ENCODE measurements at places on chromosomes 16 and 17. TPM values are rescaled to one million over a fixed set of nuclear protein-coding genes. Genes with fewer than 3 reads are reported as not detected.
A peak's percentile ranks its signal among the peaks of the same experiment; 100 is the strongest.

DNA sequence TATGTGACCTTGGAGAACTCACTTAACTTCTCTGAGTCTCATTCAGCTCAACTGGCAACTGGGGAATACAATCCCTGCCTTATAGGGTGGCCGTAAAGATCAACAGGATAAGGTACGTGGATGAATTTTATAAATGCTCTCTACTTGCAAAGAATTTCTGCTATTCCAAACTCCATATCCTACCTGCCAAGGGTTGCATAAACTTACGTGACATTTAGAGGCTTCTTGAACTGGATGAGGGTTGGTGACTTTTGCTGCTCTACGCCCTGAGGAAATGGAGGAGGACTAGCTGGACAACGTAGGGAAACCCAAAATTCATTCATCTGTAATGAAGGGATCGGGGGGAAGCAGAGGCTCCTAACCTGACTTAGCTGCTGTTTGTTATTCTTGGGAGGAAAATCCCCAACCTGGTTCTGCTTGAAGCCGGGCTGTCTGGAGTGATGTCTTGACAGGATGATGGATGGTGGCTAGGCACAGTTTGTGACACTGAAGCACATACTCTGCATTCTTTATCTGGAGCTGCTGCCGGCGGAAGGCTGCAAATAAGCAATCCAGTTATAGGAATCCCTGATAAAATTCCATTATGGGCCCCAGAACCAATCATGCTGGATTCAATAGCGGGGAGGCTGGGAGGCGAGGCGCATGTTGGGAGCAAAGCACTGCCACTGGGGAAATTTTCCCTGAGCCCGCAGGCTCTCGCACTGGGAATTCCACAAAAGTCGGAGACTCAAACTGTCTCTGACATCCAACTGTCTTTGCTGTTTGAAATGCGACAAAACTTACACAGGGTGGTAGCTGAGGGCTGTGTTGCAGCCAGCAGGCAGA, 94.7 kb upstream of the SDK2 start:
- DNase-seq = no peak

DNA sequence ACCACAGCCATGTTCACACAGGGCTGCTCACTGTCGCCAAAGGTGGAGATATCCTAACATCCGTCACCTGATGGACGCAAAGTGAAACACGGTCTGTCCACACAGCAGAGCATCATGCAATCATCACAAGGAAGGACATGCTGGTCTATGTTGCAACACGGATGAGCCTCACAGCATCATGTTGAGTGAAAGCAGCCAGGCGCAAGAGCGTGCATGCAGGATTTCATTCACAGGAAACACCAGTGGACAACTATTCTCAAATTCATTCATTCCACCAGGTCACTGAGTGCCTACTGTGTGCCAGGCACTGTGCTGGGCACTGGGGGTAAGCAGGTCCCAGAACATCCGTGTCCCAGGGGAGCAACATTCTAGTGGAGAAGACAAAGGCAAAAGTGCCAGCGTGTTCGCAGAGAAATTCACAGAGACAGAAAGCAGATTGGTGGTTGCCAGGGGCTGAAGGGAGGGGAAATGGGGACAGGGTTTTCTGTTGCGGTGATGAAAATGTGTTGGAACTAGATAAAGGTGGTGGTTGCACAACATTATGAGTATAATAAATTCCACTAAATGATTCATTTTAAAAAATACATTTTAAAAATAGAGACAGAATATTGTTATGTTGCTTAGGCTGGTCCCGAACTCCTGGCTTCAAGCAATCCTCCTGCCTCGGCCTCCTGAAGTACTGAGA, 22.7 kb upstream of the KCNJ12 start:
- no peak for DNase-seq

DNA sequence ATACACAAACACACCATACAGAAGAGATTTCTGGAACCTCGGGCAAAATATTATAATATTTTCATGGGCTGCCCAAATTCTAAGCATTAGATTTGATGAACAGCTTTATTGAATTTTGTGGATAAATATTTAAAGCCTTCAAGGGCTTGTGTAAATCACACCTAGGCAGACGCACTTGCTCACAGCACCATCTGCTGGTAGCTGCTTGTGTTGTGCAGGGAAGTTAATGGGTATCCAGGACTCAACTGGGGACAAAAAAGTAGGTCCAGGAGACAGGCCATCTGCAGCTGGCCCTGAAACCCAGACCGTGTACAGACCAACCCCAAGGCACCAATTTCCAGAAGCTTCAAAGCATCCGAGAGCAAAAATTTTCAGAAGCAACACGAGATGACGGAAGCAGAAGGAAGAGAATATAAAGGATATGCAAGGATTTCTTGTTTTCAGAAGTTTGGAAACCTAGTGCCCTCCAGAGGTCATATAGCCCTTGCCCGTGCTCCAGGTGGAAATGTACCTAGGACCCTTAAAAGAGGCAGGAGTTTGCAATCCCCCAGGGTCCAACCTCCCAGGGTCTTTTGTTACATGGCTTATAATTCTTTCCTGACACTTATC, 140.0 kb downstream of the CHD9NB start:
- DNase-seq = no peak

GRCh38 chr17:65121368-65121767, 15.8 kb upstream of the RGS9 start:
- DNase-seq = no peak

- DNase-seq = no peak
Measured at GRCh38 chr17:61420745-61421398, 21.2 kb downstream of the TBX2 start.

DNA sequence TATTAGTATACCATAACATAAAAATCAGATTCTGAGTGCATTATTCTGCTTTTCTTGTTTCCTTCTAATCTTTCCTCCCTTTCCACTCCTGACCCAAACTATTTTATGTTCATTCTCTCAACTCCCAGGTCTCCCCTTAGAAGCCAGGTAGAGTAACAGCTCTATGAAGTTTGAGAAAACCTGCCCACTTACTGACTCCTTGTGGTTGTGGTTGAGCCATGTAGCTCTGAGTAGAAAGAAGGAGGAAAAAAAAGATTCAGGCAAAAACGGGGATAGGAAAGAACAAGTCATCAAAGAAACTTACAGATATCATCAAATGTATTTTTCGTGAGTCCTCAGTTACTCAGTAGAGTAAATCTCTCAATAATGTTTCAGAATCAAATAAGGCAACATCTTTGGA, 216.7 kb downstream of the PMP22 start:
- DNase-seq = no peak

DNA sequence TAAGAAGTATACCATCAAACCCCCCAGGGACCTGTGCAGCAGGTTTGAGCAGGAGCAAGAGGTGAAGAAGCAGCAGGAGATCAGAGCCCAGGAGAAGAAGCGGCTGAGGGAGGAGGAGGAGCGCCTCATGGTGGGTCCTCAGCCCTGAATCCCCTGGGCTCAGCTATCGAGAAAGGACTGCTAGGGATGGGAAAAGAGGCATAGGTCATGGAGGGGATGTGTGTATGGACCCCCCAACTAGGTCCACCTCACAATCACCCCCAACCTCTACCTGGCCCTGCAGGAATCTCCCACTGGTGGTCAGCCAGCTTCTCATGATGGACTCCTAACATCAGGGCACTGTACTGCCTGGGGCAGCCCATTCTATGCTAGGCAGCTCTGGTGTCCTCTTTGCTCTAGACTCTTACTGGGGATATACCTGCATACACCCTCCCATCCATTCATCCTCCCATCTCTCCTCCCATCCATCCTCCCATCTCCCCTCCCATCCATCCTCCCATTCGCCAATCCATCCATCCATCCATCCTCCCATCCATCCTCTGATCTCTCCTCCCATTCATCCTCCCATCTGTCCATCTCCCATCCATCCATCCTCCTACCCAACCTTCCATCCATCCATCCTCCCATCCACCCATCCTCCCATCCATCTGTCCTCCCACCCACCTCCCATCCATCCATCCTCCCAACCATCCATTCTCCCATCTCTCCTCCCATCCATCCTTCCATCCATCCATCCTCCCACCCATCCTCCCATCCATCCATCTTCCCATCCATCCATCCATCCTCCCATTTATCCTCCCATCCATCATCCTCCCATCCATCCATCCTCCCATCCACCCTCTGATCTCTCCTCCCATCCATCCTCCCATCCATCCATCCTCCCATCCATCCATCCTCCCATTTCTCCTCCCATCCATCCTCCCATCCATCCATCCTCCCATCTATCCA, 10.6 kb downstream of the DRC7 start:
- no peak for DNase-seq

DNA sequence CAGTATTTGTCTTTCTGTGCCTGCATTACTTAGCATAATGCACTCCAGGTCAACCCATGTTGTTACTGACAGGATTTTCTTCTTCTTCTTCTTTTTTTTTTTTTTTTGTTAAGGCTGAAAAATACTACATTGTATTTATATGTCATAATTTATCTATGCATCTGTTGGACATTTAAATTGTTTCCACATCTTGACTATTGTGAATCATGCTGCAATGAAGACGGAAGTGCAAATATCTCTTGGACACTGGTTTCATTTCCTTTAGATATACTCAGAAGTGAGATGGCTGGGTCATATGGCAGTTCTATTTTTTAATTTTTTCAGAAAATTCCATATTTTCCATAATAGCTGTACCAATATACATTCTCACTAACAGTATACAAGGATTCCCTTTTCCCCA, 272.7 kb upstream of the PMFBP1 start:
- no peak for DNase-seq

- DNase-seq = no peak
Measured at GRCh38 chr17:27566671-27567562, 64.1 kb upstream of the LGALS9 start.

GRCh38 chr17:73269791-73270190, 8.1 kb upstream of the CPSF4L start:
- DNase-seq = no peak

DNA sequence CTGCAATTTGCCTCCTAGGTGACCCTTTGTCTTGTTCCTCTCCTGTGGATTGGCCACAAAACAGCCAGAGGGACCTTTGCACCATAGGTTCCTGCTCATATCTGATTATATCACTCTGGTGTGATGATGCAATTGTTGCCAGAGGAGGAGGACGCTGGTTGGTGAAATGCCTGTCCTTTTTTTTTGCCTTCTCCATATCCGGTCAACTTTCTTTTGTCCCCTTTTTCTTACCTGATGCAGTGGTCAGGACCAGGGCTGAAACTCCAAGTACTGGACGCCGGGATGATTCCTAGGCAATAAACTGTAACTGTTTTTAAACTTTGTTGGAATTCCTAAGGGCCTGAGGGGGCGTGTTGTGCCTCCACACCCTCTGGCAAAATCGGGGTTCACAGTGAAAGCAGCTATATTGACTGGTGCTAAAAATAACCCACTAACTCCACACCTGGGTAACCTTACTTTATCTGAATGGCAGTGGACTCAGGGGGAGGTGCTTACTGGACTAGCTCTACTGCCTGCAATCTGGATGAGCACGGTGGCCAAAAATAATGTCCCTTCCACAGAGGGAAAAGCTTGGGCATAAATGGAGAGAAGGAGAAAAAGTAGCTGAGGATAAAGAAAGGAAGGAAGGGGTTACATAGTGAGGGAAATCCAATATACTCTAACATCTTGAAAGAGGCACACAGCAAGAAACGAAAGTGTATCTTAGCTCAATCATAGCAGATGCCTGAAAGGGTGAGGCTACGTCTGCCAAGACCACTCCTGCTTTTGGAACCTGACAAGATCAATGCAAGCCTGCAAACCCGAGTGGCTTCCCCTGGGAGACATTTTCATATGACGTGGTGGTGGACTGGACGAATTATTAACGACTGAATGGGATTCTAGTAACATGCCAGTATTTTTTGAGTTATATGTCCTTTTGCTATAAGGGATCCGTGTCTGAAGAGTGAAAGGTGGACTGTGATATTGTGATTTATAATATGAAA, 28.4 kb upstream of the ZNF423 start:
- no peak for DNase-seq

GRCh38 chr17:31295489-31295871, 1.6 kb downstream of the OMG start:
- DNase-seq = no peak

GRCh38 chr16:67509016-67509415, 19.6 kb upstream of the RIPOR1 start:
- no peak for DNase-seq

GRCh38 chr17:77391668-77392375, 251.1 kb downstream of the SEC14L1 start:
- DNase-seq = peak; percentile 96

- DNase-seq = peak; percentile 88
Measured at GRCh38 chr17:81328978-81329926, 34.1 kb upstream of the SLC38A10 start.

DNA sequence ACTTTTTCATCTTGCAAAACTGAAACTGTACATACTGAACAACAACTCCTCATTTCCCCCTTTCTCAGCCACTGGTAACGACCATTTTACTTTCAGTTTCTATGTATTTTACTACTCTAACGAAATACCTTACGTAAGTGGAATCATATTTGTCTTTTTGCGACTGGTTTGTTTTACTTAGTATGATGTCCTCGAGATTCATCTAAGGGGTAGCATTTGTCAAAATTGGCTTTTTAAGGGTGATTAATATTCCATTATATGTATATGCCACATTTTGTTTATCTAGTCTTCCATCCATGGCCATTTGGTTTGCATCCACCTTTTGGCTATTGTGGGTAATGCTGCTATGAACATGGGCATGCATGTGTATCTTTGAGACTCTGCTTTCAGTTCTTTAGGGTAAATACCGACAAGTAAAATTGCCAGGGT, 10.4 kb downstream of the KPNB1 start:
- no peak for DNase-seq

DNA sequence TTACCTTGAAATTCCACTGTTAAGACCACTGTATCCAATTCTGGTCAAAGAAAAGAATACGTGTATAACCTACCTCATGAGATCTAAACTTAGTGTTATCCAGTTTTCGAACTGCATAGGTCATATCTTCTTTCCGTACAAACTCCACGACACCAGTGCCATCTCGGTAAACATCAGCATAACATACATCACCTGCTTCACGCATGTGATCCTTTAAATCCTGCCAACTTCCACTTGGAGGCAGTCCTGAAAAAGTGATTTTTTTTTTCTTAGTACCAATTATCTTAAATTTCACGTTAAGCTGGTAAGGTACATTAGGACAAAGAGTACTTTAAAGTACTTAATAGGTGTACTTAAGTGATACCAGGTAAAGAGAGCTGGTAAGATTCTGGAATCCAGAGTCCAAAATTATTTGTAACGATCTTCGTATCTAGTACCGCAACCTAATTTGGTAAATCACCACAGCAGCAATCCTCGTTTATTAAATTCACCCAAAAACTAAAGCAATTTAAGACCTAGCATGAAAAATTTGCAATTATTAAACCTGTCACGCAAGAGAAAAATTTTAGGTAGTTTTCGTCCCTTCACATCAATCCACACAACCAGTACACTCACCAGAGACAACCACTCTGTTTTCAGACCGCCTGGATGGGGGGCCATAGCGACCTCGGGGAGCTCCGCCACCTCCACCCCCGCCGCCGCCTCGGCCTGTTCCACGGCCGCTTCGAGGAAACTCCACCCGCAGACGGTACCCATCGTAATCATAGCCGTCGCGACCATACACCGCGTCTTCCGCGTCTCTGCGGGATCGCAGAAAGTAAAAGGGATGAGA, 1.1 kb downstream of the SRSF1 start:
- no peak for DNase-seq

Gene ZNF594
- 4.1 TPM for total RNA-seq

Gene KRT27
- 69.8 TPM for total RNA-seq

Gene MRPL28
- 70.8 TPM for total RNA-seq

Gene UNC13D
- total RNA-seq = 9.1 TPM

Gene CHD9NB
- total RNA-seq = 10.7 TPM

Data from lower leg skin (tissue), 4 donors.